GM19239 (cell line): ENCODE measurements at places on chromosomes 11 and 22.

GRCh38 chr11:18312663-18313420 lies 9.1 kb downstream of the HPS5 start:
- DNase-seq, result no peak

DNA sequence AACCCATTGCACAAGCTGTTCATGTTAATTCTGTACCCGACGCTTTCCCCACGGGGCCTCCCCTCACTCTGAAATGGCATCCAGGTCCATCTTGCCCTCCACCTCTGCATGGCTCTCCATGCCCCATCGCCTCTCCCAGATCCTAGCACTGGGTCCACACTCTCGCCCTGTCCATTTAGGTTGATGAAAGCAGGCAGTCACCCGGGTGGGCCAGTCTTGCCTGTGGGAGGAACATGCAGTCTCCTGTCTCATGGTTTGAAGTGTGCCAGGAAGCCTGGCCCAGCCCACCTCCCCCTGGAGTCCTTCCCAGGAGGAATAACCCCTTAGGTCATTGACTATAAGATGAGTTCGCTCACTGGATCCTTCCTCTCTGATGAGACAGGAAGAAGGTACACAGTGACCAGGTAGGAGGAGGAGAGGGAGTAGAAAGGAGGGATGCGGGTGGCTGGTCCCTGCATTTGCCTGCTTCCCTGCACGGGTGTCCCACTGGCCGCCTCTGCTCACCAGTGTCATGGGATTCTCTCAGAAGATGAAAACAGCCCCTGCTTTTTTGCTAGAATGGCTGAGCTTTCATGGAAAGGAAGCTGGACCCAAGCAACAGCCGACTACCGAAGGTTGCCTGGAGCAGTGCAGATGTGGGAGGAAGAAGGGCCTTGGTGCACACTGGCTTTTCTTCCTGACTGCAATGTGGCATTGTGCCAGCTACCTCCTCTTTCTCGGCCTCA lies 6.8 kb downstream of the TMEM121B start:
- DNase-seq, result no peak

GRCh38 chr11:19738124-19738523 lies 25.5 kb downstream of the NAV2 start:
- no peak for DNase-seq

- DNase-seq, result no peak
Observed at GRCh38 chr11:67652965-67653845, 2.7 kb upstream of the ACY3 start.

DNA sequence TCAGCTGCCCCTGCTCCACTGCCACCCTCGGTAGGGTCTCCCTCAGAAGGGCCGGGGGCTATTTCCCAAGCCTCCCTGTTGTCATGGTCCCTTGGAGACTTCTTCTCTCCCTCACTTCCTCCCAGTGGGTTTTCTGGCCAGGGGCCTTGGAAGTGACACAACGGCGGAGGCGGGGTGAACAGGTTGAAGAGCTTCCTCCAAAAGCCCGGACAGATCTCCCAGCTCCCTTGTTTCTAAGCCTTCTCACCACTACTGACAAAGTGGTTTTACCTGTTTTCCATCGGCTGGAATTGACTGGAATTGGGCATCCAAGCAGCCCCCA lies 14.5 kb downstream of the MYH9 start:
- no peak for DNase-seq

DNA sequence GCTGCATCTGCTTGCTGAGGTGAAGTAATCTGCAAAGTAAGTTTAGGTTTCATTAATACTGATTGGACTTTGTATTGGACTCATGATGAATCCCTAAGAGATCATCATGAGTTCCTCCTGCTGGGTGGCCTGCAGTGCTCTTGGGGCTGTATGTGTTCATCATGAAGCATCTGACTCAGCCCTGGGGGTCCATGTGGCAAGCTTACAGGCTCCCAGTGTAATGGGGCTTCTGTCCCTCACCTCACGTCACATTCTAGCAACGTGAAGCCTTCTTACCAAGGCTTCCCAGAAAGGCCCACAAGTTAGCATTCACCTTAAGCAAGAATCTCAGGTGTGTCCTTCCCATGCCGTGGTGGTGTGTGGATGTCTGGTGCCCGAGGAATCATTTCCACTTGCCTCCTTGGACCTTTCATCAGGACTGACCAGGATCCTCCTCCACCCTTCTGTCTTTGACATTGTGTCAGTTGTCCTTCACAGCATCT lies 23.7 kb downstream of the CRKL start:
- no peak for DNase-seq

GRCh38 chr22:38940811-38941384 lies 16.5 kb upstream of the APOBEC3A start:
- no peak for DNase-seq

DNA sequence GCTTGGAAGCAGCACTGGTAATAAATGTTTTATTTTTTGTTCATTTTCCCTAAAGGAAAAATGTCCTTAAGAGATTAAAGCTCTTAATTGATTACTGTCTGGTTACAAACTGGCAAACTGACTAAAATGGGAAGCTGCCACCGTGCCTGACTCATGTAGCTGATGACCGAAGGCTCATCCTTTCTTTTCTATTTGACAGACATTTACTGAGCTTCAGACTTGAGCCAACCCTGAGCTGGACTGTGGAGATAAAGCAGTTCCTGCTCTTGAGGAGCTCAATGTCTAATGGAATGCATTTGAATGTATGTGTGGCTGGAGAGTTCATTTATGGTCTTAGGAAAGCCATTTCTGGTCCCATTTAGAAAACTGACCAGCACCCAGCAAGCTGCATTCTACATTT lies 91.3 kb downstream of the RNF169 start:
- no peak for DNase-seq

GRCh38 chr11:66859686-66860448 lies 3.0 kb downstream of the LRFN4 start:
- no peak for DNase-seq

DNA sequence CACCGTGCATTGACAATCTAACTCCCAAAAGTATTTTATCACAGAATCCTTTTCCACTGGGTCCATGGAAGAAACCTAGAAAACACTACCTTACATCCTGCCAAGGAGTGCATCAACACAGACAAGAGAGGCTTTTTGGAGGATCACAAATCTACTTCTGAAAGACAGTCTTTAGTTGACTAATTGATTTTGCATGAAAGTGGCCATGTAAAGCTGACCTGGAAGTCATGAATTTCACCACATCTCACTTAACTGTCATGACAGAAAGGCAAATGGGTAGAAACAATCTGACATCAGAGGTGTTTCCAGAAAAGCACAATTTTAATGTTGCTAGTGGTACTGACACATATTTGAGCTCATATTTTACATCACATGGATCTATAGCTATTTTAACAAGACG lies 101.6 kb downstream of the FAM76B start:
- DNase-seq, result no peak

GRCh38 chr11:82732348-82732733 lies 1.3 kb downstream of the FAM181B start:
- DNase-seq, result no peak

GRCh38 chr11:48018528-48019216 lies 38.3 kb downstream of the PTPRJ start:
- no peak for DNase-seq

GRCh38 chr11:8203414-8203715 lies 34.5 kb upstream of the RIC3 start:
- no peak for DNase-seq

DNA sequence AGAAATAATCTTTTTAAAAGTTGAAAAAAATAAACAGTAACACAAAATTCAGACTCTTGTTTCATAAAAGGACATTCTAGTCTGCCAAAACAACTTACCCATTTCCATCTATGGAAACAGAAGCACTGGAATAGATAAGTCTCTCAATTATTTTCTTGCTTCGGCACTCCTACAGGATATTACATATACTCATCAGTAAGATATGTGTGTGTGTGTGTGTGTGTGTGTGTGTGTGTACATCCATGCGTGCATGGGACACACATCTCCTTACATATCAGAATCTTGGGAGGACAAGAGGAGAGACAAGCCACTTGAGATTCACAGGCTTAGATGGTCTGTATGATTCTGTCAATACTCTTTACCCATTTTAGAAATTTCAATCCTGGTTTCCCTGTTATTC lies 144.6 kb downstream of the ATG16L2 start:
- DNase-seq, result no peak

- DNase-seq, result no peak
Observed at GRCh38 chr11:89168396-89168795, 9.3 kb upstream of the TYR start.

GRCh38 chr22:43828998-43829782 lies 17.1 kb upstream of the EFCAB6 start:
- DNase-seq, result no peak

GRCh38 chr11:79536155-79536917 lies 95.5 kb upstream of the TENM4 start:
- DNase-seq, result no peak

- peak; percentile 44 for DNase-seq
Observed at GRCh38 chr11:72430741-72431570, 3.4 kb downstream of the CLPB start.

- DNase-seq, result no peak
Observed at GRCh38 chr22:42427167-42427566, 5.0 kb downstream of the NFAM1 start.

- DNase-seq, result peak; percentile 50
Observed at GRCh38 chr11:2089536-2090165, 49.5 kb downstream of the IGF2 start.

DNA sequence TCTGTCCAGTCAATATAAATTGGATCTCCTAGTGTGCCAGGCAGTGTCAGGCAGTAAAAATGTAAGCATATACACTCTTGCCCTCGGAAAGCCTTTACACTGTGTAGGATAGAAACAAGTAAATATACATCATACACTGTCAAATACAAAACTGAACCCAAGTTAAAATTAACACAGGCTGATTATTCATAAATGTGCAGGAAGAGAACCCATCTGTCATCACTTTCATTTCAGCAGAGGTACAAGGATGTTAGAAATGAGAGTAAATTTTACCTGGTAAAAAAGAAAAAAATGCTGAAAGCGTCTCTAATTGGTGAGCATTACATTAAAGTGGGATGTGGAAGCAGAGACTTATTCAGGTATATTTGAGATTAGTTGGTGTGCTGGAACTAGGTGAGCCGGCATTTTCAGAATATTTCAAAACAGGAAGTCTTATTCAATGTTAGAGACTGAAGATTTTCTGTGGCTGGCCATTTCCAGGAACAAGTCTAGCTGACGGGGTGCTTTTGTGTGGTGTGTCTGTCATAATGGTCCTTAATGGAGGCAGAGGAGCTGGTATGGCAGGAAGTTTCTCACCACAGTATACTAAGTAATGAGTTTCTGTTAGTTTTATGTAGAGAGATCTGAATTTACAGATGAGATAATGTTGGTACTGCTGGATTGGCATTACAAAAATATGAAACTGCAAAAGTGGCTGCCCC lies 192.6 kb downstream of the CASP12 start:
- DNase-seq, result peak; percentile 21

- no peak for DNase-seq
Observed at GRCh38 chr11:69356703-69357457, 62.9 kb downstream of the MYEOV start.

DNA sequence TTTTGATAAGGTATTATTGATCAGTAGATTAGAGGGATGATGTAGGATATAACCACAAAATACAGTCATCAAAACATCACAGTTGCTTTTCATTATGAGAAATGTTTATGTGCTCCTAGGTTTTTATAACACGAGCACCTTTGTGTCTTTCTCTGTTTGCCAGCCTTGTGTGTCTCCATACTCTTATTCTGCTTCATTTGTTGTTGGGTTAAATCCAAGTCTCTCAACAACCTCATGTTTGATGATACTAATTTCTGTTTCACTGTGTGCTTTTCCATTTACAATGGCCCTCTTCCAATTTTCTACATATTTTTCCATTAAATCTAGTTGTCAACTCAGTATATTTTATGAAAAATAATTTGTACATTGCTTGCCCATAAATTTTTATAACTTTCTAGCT lies 107.7 kb upstream of the POU2AF2 start:
- DNase-seq, result no peak

- no peak for DNase-seq
Observed at GRCh38 chr11:113176599-113177360, 137.6 kb upstream of the TTC12 start.

- DNase-seq, result no peak
Observed at GRCh38 chr11:32420937-32421901, 14.1 kb downstream of the WT1 start.

GRCh38 chr22:42344361-42344905 lies 74.0 kb upstream of the TCF20 start:
- DNase-seq, result no peak

DNA sequence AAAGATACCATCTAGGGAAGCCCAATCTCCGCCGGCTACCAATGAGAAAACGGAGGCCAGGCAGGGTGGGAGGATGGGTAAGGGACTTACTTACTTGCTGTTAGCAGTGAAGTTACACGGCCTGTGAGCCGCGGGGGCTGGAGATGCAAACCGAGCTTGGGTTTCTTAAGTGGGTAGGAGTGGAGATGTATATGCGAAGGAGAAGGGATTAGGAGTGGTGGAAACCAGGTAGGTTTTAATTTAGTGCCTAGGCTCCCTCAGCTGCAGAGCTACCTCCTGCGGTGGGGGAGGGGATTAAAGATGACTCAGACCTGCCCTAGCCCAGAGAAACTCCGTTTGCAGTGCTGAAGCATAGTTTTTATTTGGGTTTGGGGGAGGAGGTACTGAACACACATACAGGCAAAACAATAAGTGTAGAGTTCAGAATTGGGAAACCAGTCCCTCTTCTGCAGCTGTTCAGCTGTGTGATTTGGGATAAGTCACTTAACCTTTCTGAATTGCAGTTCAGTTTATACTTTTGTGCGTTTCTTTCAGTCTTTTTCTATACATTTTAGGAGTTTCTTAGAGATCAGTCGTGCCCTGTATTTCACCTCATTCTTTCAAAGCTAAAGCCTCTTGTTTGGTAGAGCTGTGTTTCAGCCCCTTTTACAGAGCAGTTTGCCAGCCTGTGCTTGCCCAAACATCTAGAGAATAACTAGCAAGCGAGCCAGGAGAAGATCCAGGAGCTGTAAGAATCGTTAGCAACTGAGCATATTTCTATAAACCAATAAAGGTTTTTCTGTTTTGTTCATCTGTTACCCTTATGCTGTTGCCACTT lies 596 bp upstream of the TNRC6B start:
- no peak for DNase-seq

DNA sequence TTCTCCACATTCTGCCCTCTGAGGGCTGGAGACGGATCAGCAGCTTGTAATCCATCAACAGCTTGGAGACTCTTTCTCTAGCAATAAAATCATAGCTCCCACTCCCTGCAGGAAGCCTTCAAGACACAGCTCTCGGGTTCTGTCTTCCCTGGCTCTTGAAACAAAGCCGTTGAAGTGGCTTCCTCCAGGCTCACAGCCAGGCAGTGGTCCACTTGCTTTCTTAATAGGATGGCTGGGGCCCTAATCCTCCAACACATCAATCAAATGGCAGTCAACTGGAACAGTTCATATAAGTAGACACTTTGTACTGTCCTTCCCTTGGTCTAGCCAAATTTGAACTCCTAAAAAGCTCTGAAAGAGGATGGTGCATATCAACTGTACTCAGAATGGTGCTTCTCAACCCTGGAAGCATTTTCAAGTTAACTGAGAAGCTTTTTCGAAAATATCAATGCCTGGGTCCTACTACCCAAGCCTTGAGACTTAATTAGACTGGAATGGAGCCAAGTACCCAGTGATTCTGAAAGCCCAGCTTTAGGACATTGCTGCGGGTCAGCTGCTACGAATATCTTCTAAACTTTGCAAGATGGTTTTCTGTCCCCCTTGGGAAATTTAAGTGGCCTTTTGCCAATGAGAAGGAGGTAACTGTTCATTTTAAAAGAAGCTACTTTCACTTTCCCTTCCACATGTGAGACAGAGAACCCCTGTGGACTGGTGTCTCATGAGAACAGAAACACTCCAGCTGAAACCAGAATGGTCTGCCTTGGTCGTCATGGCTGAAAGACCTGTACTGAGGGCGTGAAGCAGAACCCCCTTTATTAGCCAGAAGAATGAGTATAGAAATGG lies 74.7 kb downstream of the SC5D start:
- peak; percentile 70 for DNase-seq

- DNase-seq, result no peak
Observed at GRCh38 chr22:42443240-42444076, 11.3 kb upstream of the NFAM1 start.
